ENCODE measurements at places on chromosomes 7 and 10.
A peak's percentile ranks its signal among the peaks of the same experiment; 100 is the strongest.

GRCh38 chr10:79483299-79483698 lies 29.0 kb upstream of the EIF5AL1 start:
- no peak for DNase-seq

GRCh38 chr7:51034521-51035264 lies 252.0 kb upstream of the GRB10 start:
- DNase-seq, result no peak

- no peak for DNase-seq
Measured at GRCh38 chr10:71389768-71390460, 6.8 kb upstream of the CDH23 start.

DNA sequence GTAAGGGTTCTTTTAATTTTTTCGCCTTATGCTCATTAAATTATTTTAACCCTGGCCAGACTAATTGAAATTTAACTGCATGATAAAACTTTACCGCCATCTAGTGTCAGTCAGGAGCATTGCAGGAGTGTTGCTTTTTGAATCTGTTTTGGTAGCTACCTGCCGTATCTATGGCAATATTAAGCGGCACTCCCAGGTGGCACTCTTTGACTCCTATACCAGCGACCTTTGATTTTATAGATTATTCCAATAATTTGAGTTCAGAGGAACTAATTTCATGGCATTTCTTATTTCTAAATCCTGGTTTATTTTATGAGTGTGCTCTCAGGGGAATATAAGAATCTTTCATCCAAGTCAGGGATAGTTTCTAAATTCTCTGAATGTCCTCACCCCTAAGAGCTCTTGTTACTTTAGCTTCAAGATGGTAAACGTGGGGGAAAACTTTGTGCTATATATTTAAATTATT lies 198.9 kb downstream of the REEP3 start:
- peak; percentile 56 for DNase-seq

GRCh38 chr7:55548295-55548731 lies 24.0 kb downstream of the VOPP1 start:
- no peak for DNase-seq

DNA sequence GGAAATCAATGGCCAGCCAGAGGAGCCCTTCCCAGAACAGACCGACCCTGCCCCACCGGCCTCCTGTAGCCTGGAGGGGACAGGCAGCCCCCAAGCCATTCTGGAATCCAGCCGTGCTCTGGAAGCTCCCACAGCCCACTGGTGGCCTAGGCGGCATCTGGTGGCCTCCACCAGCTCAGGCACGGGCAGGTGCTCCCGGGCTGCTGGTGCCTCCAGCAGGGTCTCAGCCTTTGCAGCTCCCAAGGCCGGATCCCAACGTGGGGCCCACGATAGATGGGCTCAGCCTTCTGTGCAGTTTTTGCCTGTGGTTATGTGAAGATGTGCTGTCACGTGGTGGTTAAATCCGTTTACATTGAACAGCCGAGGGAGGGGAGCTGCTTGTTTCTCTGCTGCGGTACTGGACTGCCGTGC lies 44.4 kb downstream of the JAKMIP3 start:
- no peak for DNase-seq

- DNase-seq, result no peak
Measured at GRCh38 chr10:62578301-62578700, 204.1 kb downstream of the ZNF365 start.

DNA sequence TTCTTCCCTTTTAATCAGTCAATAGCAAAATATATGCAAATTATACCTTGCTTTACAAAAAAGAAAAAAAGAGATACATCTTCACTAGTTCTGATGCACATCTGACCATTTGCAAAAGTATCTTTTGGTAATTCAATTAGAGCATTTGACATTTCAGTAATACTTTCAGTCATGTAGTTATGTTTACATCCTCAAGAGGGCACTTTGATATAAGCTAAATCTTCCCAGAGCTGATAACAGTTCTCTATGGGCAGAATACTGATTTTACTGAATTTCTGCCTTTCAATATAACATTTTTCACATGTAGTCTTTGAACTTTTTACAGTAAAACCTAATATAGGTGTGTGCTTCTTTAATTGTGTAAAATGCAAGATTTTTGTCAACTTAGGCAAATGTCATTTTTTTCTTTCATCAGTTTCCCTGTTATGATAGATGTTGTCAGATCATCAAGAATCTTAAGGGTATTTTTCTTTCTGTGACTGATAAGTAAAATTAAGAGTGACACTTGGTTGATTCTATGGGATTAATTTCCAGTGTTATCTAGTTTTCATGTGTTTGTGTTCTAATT lies 703.5 kb upstream of the SEMA3D start:
- no peak for DNase-seq

DNA sequence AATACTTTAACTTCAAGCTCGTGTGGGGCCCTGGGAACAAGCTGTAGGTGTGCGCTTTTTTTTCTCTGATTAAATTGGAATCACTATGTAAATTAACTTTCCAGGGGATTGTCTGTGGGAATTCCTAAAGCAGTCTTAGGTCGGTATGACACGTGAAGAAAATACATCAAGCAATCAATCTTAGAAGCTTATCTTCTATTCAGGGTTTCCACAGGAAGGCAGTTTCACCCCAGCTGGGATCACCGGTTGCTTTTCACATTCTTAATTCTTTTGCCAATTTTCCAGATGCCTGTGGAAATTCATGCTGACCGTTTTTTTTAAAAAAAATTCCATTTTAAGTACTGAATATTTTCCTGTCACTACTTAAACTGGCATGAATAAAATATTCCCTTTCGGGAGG lies 41.9 kb downstream of the CAMK1D start:
- DNase-seq, result no peak

GRCh38 chr10:82924711-82925110 lies 1049.7 kb downstream of the NRG3 start:
- no peak for DNase-seq

GRCh38 chr10:104923501-104923900 lies 282.4 kb downstream of the SORCS3 start:
- no peak for DNase-seq

DNA sequence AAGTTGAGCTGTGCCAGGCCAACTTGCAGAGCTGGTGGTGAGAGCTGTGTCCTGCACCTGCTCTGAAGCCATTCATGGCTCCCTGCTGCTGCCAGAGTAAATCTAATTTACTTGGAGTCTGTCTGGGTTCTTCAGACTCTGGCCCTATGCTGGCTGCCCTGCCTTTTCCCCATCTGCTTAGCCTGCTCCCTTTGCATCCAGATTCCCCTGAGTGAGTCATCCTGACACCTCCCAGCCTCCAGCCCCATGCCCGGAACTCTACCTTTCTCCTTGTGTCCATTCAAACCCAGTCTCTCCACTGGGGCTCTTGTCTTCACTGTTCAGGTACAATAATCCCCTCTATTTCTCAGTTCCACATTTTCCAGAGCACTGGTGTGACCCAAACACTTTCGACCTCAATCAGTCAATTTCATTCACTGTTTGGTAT lies 434.4 kb upstream of the ZMIZ1 start:
- no peak for DNase-seq

DNA sequence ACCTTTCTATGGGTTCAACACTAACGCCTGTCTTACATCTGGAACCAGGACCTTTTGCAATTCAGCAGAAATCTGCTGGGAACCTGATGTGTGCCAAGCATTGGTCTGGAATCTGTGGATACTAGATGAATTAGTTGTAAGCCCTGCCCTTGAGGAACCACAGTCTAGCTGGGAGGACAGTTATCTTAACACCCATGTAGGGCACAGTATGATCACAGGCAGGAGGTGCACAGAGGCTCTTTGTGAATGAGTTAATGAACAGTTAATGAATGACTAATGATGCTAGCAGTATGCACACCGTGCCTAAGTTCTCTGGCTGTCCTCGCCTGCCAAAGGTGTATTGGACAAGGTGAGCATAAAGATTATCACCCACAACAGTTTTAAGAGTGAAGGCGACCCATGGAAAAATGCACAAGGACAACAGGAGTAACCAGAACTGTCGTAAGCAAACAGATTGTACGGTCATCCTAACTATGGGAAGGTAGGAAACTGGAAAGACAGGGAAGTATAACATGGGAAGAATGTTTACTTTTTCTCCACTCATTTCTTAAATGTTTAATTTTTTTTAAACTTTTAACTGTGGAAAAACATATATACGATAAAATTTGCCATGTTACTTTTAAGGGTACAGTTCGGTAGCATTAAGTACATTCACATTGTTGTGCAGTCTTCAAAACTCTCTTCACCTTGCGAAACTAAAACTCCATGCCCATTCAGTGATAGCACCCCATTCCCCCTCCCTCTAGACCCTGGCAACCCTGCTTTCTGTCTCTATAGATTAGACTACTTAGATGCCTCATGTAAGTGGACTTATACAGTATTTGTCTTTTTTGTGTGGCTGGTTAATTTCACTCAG lies 139.9 kb downstream of the CXCL12 start:
- DNase-seq, result no peak

- peak; percentile 70 for DNase-seq
Measured at GRCh38 chr10:72272689-72273409, 875 bp upstream of the DDIT4 start.

- no peak for DNase-seq
Measured at GRCh38 chr10:35636956-35637355, 5.1 kb downstream of the FZD8 start.

- no peak for DNase-seq
Measured at GRCh38 chr7:102009628-102010027, 192.2 kb downstream of the CUX1 start.

- no peak for DNase-seq
Measured at GRCh38 chr7:159140170-159140910, 4.3 kb downstream of the VIPR2 start.

DNA sequence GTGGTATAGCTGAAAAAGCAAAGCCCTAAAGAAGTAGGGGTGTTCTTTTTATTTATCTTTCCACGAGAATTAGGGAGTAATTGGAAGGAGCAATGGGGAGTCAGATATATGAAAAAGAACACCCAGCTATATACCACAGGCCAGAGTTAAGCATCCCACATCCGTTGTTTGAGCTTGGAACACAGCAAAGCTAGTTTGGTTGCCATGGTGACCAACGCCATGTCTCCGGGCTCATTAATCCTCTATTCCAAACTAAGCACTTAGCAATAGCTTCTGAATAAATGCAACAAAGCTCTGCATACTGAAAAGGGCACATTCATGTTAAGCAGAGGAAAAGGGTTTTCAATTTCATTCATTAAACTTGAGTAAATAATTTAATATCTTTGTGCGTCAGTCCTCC lies 23.5 kb downstream of the ASB4 start:
- DNase-seq, result no peak

GRCh38 chr10:95031656-95032055 lies 37.6 kb downstream of the CYP2C8 start:
- no peak for DNase-seq

GRCh38 chr7:115319541-115319940 lies 397.6 kb downstream of the MDFIC start:
- no peak for DNase-seq

- peak; percentile 26 for DNase-seq
Measured at GRCh38 chr7:10412422-10413019, 561.2 kb upstream of the PHF14 start.

DNA sequence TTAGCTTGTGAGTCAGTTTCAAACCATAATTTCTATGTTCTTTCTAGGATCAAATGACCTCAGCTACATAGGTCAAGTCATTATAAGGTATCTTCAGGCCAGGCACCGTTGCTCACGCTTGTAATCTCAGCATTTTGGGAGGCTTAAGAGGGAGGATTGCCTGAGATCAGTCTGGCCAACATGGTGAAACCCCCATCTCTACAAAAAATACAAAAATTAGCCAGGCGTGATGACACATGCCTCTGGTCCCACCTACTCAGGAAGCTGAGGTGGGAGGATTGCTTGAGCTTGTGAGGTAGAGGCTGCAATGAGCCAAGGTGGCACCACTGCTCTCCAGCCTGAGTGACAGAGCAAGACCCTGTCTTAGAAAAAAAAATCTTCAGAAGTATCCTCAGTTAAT lies 362.3 kb downstream of the GATA3 start:
- DNase-seq, result peak; percentile 25

GRCh38 chr7:140004672-140005071 lies 58.1 kb downstream of the PARP12 start:
- no peak for DNase-seq

- peak; percentile 39 for DNase-seq
Measured at GRCh38 chr10:70052462-70053217, at the start of gene MACROH2A2. MACROH2A2 (plus strand) TSS chr10:70052846; CDS start chr10:70075659, 22,813 bp downstream.

All from activated CD4-positive, alpha-beta T cell treated with anti-CD3 and anti-CD28 coated beads for 48 hours (primary cell).